ENCODE measurements at places on chromosomes 4 and X.

GRCh38 chr4:139524062-139524631 lies 31.9 kb downstream of the SETD7 start:
- no peak for DNase-seq

- no peak for DNase-seq
Observed at GRCh38 chr4:105181259-105181658, 34.6 kb downstream of the TET2 start.

DNA sequence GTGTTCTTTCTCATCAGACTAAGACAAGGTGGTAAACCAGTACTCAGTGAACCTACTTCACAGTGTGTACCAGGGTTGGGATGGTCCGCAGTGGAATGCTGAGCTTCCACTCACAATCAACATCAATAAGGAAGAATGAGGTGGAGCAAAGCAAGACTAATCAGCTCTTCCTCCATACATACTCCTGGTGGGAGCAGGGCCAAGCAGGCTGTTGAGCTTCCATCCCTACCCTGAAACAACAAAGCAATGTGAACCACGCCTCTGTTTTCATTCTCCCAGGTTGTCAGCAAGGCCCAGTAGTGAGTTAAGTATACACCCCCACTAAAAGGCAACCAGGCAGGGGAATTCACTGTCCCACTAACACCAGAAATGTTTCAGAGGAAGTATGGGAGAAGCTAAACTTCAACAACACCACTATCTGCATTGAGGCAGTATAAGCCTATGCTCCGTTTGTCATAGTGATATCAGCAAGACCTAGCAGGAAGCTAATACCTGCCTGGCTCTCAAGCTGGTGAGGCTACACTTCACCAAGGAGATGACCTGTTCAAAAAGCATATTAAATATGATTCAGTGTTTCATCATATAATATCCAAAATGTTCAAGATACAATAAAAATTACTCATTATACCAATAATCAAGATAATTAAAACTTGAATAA lies 109.5 kb downstream of the DDX60 start:
- DNase-seq = no peak

GRCh38 chr4:153217440-153217839 lies 13.2 kb downstream of the TRIM2 start:
- DNase-seq = no peak

DNA sequence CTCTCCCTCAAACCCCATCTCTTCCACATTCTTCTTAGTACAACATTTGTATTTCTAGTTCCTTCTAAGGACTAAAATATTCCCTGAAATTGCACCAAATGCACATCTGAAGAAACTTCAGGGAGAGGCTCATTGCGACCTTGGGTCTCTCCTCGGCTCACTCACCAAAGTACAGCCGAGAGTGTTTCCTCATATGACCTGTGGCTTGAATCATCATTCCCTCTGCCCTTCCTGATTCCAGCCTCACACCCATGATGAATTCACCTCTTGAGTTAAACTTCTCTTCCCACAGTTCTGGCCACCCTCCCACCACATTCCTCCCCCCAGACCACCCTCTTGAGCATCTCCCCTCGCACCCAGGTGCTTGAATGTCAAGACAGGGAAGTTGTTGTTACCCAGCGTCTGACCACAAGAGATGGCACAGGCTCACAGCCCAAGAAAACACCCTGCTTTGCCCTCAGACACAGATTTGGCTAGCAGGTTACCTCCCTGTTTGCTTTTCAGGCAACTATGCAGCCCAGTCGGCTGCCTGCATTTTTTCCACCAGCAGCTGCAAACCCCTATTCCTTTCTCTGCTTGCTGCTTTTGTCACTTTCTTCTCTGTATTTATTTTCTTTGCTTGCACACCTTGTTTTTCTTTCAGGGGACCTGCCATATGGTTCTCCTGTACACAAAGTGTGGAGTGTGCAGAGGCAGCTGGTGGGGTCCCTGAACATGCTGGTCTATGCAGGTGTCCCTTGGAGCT lies 214.8 kb downstream of the SPATA18 start:
- DNase-seq = no peak

DNA sequence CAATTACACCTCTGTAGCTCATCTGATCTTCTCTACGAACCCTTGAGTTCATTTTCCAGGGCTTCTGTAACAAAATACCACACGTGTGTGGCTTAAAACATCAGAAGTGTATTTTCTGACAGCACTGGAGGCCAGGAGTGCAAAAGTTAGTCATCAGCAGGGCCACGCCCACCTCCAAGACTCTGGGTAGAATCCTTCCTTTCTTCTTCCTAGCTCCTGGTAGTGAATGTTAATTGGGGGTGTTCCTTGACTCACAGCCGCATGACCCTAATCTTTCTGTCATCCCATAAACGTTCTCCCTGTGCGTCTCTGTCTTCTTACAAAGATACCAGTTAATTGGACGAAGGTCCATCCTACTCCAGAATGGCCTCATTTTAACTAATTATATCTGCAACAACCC lies 115.0 kb downstream of the TRIML1 start:
- no peak for DNase-seq

Measured in stimulated activated CD8-positive, alpha-beta memory T cell treated with anti-CD3 and anti-CD28 coated beads, Interleukin-4, amount 100 ng/mL, for 24 hours (primary cell).